ENCODE measurements at places on chromosomes 2 and 18.

- DNase-seq = no peak
These were observed 1136.6 kb upstream of the NXPH2 start for GRCh38 chr2:139916822-139917221.

- no peak for DNase-seq
These were observed 57.6 kb downstream of the ITGB6 start for GRCh38 chr2:160142472-160142871.

- no peak for DNase-seq
These were observed 55.6 kb downstream of the QPCT start for GRCh38 chr2:37400041-37400440.

- DNase-seq = no peak
These were observed 186.0 kb downstream of the GULP1 start for GRCh38 chr2:188477564-188478103.

DNA sequence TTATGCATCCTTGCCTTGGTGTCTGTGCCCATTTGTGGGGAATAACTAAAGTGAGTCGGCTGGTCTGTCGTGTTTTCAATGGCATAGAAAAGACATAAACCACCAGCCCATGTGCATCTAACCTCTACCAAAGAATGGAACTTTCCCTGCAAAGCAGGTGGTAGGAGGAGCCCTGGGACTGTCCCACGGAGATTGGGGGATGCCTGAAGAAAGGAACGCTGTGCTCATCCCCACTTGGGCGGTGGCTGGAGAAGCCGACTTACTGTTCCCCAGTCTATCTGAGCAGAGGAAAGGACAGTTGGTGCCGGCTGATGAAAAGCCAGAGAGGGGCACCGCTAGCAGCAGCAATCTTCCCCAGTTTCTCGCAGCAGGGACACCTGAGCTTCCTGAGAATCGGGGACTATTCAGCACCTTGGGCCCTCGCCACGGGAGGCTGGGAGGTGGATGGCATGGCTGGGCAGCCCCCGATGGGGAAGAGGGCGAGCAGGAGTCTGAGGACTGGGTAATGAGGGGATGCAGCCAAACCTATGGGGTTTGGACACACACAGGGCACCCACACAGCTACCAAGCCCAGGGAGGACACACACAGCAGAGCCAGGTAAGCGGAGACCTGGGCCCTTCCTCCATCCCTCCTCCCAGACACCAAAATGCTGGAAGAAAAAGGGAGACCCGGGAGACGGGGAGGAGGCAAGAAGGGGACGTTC is 53.7 kb upstream of the AGAP1 start:
- DNase-seq = no peak

GRCh38 chr2:54673501-54673998 is 49.9 kb upstream of the EML6 start:
- no peak for DNase-seq

Data from activated T-helper 1 cell treated with anti-CD3 and anti-CD28 coated beads, Interleukin-2, amount 50 U/mL, for 16 hours (primary cell).